Small intestine (tissue), 16 donors: ENCODE measurements at places on chromosomes 5 and 9. TPM values are rescaled to one million over a fixed set of nuclear protein-coding genes. Genes with fewer than 3 reads are reported as not detected.
A peak's percentile ranks its signal among the peaks of the same experiment; 100 is the strongest.

The PCDHA12 gene
- polyA plus RNA-seq: not detected

DNA sequence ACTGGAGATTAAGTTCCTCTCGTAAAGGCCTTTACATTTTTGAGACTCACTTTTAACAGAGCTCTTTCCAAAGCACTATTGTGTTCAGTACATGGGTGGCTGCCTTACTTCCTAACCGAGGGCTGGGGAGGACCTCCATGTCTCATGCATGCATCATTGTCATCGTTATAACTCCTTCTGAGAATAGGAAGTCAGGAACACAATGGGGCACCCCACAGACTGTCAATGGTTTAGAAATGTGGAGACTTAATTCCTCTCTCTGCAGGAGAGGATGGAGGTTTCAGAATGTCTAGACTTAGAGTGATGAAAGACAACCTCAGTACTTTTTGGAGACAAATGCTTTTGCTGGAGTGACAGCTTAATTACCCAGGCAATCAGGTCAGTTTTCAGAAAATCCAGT is 83.9 kb downstream of the PRLR start:
- H3K4me3 ChIP-seq: no peak overlapping the region
- H3K27ac ChIP-seq: no peak overlapping the region
- DNase-seq: no peak
- H3K36me3 ChIP-seq: no peaks in the 10 kb centered on the region

DNA sequence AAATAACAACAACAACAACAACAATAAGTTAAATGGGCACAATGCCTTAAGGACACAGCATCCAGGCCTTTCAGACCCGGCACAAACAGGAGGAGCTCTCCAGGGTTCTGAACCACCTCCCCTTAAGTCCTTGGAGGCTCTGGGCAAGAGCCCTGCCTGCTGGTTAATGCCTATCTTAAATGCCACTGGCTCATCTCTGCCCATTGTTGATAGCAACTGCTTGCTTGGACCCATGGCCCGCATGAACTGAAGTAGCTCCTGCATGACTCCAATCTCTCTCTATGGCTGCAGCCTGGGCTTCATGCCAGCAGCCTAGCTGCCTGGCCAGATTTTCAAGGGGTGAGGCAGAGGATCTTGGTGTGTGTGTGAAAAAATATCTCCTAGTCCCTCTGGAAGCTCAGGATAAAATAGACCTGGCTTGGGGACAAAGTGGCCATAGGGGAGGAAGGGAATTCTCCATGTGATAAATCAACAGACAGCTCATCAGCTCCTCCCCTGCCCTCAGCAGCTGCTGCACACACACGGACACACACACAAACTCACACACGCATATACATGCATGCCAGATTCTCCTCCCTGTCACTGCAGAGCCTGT is 27.4 kb downstream of the FAM219A start:
- no peaks in the 10 kb centered on the region for H3K4me1 ChIP-seq
- no peaks in the 10 kb centered on the region for H3K36me3 ChIP-seq
- H3K4me3 ChIP-seq: no peak overlapping the region
- H3K27ac ChIP-seq: no peak overlapping the region
- no peaks in the 10 kb centered on the region for H3K27me3 ChIP-seq

DNA sequence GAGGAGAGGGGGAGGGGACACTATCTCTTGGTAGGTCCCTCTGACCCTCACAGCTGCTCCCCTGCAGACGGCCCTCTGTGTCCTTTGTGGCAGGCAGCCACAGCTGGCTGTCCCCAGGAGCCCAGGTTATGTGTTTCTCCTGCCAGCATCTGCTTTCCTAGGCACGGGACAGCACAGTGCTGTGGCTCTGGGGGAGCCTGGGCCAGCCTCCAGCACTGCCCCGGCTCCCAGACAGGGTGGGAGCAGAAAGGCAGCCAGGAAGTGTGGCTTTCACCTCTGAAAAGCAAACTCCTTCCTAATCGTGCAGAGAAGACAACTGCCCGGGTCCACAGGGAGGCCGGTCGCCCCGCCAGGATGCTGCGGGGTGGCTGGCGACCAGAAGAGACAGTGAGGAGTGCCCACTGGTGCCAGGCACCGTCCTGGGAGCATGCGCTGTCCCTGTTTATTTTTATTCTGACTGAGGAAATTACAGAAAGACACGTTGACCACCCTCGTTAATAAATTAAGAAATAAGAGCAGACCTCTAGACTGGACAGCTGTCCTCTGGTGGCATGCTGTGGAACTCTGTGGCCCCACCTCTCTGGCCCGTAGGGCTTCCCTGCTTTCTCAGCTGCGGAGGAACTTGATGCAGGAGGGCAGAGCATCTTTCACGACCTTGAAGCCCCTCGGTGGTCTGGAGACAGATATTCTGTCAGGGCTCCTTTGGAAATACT is 240.3 kb downstream of the FANCC start:
- H3K4me1 ChIP-seq: peaks cover 4% of the 10 kb centered on the region
- H3K27me3 ChIP-seq: no peaks in the 10 kb centered on the region
- no peak for DNase-seq
- H3K27ac ChIP-seq: no peak overlapping the region

DNA sequence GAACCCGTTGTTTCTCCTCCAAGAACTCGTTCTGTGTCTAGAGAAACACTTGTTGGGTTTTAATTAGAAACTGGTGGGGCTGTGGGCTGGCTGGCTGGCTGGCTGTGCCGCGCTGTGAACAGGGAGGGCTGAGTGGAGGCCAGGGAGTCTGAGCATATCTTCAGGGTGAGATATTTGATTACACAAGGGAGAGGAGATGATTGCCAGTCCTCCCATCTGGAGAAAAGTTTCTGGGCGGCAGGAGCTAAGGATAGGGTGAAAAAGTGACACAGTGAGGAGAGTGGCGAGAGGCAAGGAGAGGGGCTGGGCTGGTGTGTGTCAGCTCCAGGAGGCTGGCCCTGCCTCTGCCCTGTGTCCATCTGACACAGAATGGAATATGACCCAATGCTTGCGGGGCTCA is 63.0 kb downstream of the GDNF start:
- no peaks in the 10 kb centered on the region for H3K36me3 ChIP-seq
- H3K4me3 ChIP-seq: no peak overlapping the region
- H3K4me1 ChIP-seq: no peaks in the 10 kb centered on the region
- H3K27ac ChIP-seq: peak overlapping the region; percentile 48

The LCN6 gene
- polyA plus RNA-seq: 21.5 TPM

DNA sequence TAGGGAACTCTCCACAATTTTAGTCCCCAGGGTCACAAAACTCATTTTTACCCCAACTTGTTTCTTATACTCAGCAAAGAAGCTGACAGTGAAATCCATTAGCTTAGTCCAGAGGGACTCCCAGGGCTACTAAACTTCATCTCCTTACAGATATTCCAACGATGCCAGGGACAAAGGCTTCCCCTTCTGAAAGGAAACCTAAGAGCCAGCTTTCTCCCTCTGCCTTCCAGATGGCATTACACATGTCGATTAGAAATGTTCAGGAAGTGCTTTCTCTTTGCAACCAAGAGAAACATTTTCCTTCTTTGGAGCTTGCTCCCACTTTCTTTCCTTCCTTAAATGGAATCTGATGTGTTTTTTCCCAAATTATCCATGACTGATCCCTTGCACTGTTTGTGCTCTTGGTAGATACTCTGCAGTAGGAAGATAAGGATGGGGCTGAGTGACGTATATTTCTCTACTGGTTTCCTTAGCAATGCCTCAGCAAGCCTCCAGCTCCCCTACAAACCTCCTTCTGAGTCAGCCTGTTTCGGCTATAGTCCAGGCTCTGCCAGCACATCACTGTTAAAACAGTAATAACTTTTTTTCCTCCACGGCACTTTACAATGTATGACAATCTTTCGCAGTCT is 43.0 kb upstream of the HTR4 start:
- no peak overlapping the region for H3K4me3 ChIP-seq
- no peak overlapping the region for H3K27ac ChIP-seq
- H3K27me3 ChIP-seq: no peaks in the 10 kb centered on the region
- no peaks in the 10 kb centered on the region for H3K36me3 ChIP-seq

The DEPDC1B gene
- polyA plus RNA-seq: 19.2 TPM

GRCh38 chr5:150120062-150120441 is 33.7 kb upstream of the CSF1R start:
- H3K27me3 ChIP-seq: no peaks in the 10 kb centered on the region

The INSL4 gene
- polyA plus RNA-seq: not detected

DNA sequence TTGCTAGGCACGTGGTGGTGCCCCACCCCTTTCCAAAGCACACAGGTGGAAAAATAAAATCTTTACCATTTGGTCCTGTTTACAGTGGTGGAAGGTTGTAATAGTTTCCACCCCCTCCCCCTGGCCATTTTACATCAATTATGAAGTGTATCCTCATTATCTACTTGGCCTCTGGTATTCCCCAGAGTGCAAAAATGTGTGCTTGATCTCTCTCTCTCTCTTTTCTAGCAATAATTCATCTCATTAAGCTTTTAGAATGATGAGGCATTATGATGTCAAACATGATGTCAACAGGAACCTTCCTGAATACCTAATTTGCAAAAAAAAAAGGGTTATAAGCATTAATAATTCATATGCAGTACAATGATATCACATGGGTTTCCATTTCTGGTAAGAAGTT is 3.1 kb downstream of the PDE8B start:
- H3K27me3 ChIP-seq: peaks cover 36% of the 10 kb centered on the region
- no peaks in the 10 kb centered on the region for H3K4me1 ChIP-seq
- H3K4me3 ChIP-seq: no peak overlapping the region
- no peaks in the 10 kb centered on the region for H3K36me3 ChIP-seq
- no peak overlapping the region for H3K27ac ChIP-seq
- DNase-seq: no peak

The SH3GL2 gene
- not detected for polyA plus RNA-seq

GRCh38 chr5:65334077-65334476 is 147.6 kb downstream of the ADAMTS6 start:
- no peaks in the 10 kb centered on the region for H3K36me3 ChIP-seq
- no peak overlapping the region for H3K4me3 ChIP-seq
- H3K27me3 ChIP-seq: no peaks in the 10 kb centered on the region

DNA sequence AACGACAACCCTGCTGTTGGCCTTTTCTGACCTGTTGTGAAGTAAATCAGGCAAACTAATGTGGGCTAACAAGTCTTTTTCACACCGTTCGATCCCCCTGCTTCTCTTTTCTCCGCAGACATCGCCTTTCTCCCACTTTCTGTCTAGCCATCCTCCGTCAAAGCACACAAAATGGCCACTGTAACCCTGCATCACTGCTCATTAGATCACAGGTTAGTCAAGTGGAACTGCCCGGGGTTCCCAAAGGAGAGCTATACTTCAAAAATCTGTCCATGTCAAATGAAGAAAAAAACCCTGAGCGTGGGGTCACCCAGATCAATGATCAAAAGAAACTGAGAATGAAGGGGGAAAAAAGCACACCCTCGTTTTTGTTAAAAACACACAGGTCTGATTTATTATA is 212.1 kb downstream of the ARL15 start:
- no peak overlapping the region for H3K4me3 ChIP-seq
- no peaks in the 10 kb centered on the region for H3K4me1 ChIP-seq
- no peak overlapping the region for H3K27ac ChIP-seq
- H3K36me3 ChIP-seq: no peaks in the 10 kb centered on the region
- H3K27me3 ChIP-seq: no peaks in the 10 kb centered on the region

DNA sequence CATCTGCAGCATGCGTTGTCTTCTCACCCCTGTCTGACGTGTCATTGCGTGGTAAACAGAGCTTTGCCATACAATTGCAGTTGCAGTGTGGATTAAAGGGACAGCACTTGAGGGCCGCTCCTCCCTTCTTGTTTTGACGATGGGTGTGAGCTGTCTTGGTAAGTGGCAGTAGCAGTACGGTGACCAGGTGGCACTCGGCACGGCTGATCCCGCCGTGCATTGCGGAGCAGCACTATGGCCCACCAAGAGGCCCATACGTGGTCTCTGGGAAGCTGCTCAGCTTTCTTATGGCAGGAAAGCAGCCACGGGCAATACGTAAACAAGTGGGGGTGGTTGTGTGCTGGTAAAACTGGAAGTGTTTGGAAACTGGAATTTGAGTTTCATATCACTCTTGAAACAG is 25.1 kb downstream of the EHMT1 start:
- H3K36me3 ChIP-seq: peaks cover 2% of the 10 kb centered on the region
- H3K4me3 ChIP-seq: no peak overlapping the region
- DNase-seq: no peak
- H3K4me1 ChIP-seq: no peaks in the 10 kb centered on the region
- no peaks in the 10 kb centered on the region for H3K27me3 ChIP-seq
